Activated naive CD8-positive, alpha-beta T cell treated with anti-CD3 and anti-CD28 coated beads for 36 hours (primary cell): ENCODE measurements at places on chromosomes 2 and 18.

GRCh38 chr2:238418999-238419546 is 7.7 kb upstream of the ASB1 start:
- no peak for DNase-seq

GRCh38 chr2:120265006-120265405 is 12.4 kb downstream of the RALB start:
- no peak for DNase-seq

DNA sequence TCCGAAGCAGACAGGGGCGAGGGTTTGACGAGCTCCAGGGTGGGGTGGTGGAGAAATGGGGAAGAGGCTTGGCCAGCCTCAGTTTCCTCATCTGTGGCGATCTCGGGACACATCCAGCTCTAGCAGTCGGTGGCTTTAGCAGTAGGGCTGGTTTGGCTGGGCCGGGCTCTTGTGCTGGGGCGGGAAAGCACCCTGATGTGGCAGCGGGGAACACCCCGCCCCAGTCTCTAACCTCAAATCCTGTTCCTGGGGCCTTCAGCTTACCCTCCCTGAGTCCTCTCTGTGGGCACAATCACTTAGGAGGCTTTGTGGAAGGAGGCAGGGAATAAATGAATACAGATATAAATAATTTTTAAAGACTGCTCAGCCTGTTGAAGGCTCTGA is 26.5 kb upstream of the MCFD2 start:
- peak; percentile 78 for DNase-seq

GRCh38 chr2:178830451-178830850 is 23.2 kb upstream of the TTN start:
- no peak for DNase-seq

DNA sequence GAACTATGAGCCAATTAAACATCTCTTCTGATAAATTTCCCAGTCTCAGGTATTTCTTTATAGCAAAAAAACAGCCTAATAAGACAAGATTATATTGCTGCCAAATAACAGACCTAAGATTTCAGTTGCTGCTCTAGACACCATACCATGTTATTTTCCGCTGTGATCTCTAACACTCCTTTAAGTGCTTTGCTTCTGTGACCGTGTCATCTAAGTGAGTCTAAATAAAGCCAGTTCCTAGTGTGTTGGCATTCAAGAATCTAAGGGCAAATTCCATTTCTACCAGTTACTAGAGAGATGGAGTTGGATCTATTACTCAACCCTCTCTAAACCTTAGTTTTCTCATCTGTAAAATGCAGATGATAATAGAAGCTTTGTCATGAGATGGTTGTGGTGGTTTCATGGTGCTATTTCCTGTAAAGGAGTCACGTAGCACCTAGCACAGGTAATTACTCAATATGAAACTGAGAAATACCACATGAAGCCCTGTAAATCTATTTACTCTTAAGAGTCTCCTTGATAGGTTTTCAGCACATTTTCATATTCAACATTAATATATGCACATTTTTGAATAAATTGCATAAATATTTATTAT is 40.5 kb downstream of the SPHKAP start:
- DNase-seq: no peak

DNA sequence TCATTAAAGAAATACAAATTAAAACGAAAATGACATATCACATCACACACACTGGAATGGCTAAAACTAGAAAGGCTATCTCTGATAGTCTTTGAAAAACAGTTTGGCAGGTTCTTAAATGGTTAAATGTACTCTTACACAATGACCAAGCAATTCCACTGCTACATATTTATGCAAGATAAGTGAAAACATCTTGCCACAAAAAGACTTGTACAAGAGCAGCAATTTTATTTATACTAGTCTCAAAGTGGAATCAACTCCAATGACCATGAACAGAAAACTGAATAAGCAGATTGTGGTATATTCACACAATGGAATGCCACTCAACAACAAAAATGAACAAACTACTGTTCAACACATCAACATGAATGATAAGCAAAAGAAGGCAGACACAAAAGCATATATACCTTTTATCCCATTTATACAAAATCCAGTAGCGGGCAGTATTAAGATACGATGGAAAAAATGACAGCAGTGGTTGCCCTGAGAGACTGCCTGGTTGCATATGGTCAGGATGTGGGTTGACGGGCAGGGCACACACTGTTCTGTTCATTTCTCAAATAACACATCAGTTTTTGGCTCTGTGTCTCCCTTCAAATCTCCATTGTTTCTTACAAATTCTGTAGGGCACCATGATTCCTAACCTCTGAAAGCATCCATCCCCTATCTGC is 25.4 kb downstream of the SP100 start:
- DNase-seq: peak; percentile 60

DNA sequence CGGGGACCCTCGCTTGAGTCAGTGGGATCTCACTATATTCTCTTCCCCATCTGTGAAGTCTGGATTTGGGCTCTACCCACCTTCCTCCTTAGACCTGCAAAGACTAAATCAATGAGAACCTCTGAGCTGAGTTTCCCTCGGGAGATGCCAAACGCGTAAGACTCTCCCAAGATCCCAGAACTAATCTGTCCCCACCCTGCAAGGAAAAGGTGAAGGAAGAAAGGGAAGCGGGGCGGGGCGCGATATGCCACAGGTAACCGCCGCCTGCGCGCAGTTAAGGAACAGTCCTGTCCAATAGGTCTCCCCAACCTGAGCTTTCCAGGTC is 780 bp downstream of the SRD5A2 start:
- no peak for DNase-seq

DNA sequence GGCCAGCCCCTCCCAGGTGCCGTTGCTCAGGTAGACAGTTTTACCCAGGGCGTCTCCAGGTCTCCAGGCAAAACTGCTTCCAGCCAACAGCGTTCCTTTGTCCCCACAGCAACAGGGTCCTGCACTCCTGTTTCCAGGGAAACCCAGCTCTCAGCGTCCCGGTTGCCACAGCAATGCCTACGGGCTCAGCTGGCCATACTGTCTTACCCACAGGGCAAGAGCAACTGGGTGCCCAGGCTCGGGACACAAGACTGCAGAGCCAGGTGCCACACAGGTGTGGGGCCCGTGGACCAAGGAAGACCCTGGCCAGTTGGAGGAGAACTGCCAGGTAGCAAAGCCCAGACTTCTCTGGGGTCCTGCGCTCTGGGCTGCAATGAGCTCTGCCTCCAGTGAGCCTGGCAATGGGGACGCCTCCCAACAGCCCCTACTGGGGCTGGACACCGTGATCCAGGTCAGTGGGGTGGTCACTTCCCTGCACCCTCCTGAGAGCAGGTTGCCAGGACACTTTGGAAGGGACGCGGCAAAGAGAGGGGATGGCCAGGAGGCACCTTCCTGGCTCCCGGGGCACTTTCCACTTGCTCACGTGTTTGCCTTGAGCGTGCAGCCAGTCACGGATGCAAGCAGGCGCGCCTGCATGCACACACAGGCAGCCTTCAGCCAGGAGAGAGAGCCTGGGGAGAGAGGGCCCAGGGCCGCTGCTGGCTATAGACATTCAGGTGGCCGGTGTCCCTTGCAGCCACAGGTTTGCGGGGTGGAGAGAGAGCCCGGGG is at the start of gene CROCC2:
CROCC2 (plus strand) TSS at position 196 of the 770 bp plus-strand sequence; CDS start at position 374, 178 bp downstream.
- DNase-seq: no peak

DNA sequence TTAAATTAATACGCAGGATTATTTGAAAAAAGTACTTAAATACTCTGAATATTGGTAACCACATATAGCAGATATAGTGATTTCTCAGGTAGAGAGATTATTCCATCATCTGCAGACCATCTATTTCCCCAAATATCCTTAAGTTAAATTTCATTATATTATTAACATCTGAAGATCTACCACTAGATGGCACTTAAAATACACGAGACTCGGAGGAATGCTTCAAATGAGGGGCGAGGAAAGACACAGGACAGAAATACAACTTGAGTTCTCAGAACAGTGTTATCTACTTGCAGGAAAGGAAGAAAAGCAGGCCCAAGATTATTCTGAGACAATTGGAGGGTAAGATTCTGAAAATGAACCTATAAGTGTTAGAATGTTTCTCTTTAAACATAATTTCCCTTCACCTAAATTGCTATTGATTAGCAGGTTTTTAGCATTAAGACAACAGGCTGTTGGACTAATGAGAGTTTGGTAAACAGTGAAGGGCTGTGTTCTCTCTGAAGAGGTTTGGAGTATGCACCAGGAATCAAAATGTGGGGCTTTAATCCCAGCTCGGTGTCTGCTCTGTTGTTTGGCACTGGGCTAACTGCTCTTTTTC is 76.9 kb upstream of the GCFC2 start:
- no peak for DNase-seq
